Fibroblast of mammary gland (primary cell): ENCODE measurements at places on chromosomes 7 and 10.

DNA sequence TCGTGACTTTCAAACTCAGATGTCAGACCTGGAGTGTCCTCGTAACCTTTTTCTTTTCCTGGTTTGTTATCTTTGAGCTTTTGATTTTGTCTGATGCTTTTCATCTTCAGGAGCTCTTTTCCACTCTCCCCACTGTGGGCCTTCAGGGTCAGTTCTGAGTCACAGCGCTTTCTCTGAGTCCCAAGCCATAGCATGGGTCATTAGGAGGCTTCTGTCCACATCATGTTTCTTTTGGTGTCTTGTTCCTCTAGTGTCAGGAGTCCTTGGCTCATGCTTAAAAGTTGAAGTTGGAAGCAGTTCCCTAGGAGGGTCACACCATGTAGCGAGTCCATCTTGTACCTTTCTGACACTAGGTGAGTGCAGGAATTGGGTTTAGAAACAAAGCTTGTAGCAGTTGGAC is 40.3 kb downstream of the DAGLB start:
- DNase-seq = no peak

DNA sequence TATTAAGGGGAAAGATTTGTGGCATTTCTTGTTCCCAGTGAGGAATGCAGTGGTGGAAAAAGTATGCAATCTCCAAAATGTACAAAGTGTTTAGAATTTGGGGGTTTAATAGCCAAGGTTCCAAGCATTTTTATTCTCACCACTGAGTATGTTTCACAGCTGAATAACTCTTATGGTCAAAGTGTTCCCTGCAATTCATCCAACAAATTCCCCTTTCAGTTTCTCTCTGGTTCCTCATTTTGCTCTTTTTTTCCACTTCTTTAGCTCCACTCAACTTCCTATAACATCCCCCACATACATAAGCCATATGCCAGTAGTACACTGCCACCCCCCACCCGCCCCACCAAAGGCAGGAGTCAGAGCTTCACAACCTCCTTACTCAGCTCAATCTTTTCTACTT is 4.6 kb downstream of the HECW1 start:
- DNase-seq = no peak

DNA sequence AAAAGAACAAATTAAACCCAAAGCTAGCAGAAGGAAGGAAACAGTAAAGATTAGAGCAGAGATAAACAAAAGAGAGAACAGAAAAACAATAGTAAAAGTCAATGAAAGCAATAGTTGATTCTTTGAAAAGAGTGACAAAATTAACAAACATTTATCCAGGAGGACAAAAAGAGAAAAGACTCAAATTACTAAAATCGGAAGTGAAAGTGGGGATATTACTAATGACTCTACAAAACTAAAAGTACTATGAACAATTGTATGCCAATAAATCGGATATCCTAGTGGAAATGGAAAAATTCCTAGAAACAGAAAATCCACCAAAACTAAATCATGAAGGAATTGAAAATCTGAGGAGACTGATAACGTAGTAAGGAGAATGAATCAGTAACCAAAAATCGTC is 96.3 kb downstream of the SNX13 start:
- no peak for DNase-seq

DNA sequence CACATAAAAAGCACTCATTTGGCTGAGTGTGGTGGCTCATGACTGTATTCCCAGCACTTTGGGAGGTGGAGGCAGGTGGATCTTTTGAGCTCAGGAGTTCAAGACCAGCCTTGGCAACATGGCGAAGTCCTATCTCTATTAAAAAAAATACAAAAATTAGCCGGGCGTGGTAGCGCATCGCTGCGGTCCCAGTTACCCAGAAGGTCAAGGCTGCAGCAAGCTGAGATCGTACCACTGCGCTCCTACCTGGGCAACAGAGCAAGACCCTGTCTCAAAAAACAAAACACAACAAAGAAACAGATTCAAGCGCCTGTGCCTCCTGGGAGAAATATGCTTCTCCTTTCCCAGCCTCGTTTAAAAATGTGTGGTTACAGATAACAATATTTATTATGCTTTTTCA is 2.2 kb upstream of the ABCF2 start:
- no peak for DNase-seq

DNA sequence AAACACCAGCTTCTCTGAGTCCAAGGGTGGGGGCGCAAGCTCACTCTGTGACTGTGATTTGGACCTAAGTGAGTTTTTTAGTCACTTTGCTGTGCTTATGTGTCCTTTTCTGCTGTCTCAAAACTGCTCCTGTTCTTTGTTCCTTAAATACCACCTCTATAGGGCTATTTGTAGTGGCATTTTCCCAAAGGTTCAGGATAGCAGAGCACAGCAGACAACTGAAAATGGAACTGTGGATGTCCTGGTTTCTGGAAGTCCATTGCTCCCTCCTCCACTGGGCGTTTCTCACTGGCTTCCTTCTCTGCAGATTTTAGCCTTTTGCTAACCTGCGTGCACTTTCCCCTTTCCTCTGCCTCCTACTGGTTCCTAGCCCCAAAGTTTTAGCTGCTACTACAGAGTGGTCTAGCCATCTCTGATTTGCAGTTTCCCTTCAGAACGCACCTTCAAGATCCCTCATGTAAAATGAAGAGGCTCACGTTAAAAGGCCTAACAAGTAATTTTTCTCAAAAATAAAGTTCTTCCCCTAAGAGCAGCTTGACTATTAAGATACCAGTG is 25.6 kb downstream of the BLVRA start:
- no peak for DNase-seq
